ENCODE measurements at places on chromosomes 16 and 17. TPM values are rescaled to one million over a fixed set of nuclear protein-coding genes. Genes with fewer than 3 reads are reported as not detected.

HOXB9 gene
- 0.13 TPM for total RNA-seq

SMG6 gene
- total RNA-seq: 26.3 TPM

TNFRSF17 gene
- total RNA-seq: not detected

SLC25A10 gene
- 13.9 TPM for total RNA-seq

SLC16A5 gene
- 4.6 TPM for total RNA-seq

CLEC3A gene
- not detected for total RNA-seq

ZNF830 gene
- 8.0 TPM for total RNA-seq

HCFC1R1 gene
- total RNA-seq: 4.4 TPM

WSB1 gene
- 821 TPM for total RNA-seq

Measured in dermis microvascular lymphatic vessel endothelial cell (primary cell).